HS-5 (cell line): ENCODE measurements at places on chromosomes 3 and 15.

GRCh38 chr15:85407421-85408269, 27.2 kb downstream of the AKAP13 start:
- peak; percentile 56 for DNase-seq

DNA sequence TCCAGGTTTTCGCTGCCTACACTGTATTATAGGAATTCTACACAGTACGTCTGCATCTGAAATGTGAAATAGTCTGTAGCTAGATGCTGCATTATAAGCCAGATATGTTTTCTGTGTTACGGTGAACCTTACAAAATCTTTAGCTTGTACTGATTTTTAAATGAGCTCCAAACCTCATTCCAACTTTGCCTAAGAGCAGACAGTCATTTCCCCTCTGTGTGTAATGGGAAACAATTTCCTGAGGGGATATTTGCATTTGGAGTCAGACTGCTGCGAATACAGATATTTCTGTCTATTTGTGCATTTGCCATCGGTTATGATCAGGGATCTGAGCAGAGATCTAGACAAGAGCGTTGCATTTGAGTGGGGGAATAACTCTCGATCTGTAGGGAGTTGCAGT, 37.5 kb downstream of the ARNT2 start:
- DNase-seq: no peak

DNA sequence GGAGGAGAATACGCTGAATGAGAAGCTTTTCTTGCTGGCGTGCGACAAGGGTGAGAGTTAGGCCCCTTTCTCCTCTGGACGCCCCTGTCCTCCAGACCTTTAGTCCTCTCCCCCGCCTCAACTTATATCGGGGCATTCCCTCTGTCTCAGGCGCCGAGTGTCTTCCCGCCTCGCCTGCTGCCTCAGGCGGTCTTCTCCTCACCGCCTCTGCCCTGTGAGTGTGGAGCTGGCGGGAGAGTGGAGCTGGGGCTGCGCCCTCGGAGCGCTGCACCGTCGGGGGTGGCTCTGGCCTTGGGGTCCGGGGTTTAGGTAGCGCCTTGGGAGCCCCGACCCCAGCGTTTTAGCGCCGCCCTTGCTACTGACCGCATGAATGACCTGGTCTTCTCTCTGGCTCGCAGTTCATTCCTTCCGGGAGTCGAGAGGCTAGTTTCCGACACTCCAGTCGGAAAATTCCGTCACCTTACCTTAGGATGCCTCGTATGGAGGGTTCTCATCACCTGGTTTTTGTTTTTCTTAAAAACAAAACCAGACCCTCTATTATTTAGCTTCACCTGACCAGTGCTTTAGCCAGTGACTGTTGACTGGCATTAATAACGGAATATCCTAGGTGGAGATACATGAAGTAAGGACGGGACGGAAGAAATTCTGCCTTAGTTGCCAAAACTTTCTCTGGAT, 985 bp downstream of the TRPC1 start:
- DNase-seq: peak; percentile 30

DNA sequence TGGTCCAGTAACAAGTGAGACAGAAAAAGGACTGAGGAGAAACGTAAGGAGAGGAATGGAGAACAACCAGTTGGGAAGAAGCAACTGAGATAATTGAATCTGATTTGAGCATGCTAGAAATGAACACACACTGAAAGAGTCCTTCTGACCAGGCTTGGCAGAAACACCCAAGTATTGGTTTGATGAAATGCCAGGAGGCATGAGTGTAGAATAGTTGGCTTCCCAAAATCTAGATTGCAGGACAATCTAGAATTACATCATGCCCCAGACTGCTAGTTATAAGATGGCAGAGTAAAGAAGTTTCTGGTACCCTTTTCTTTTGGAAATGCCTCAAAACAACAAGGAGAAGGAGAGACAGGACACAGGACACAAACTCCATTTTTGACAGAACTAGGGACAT, 189.7 kb upstream of the STT3B start:
- DNase-seq: no peak

DNA sequence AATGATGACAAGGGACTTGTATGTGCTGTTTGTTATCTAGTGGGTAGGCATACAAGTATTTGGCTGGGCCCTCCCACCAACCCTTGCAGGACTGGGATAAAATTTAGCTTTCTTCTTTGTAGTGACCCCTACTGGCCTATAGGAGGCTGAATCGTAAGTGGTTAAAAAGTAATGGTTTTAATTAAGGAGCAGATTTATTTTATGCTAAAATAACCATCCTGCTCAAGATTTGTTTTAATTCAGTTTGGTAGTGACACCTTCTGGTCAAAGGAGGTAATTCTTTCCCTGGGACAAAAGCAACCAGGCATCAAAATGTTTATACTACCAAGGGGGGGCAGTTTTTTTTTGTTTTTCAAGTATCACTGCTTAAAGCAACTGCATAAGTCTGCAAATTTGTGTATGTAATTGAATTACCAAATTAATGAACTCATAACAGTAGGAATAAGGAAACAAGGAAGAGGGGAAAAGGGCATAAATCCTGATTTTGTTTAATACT, 70.7 kb downstream of the TOP2B start:
- peak; percentile 65 for DNase-seq

- DNase-seq: no peak
These were observed 133.3 kb upstream of the MEF2A start for GRCh38 chr15:99432271-99433025.

GRCh38 chr3:169610888-169611291, 52.6 kb downstream of the MECOM start:
- no peak for DNase-seq

DNA sequence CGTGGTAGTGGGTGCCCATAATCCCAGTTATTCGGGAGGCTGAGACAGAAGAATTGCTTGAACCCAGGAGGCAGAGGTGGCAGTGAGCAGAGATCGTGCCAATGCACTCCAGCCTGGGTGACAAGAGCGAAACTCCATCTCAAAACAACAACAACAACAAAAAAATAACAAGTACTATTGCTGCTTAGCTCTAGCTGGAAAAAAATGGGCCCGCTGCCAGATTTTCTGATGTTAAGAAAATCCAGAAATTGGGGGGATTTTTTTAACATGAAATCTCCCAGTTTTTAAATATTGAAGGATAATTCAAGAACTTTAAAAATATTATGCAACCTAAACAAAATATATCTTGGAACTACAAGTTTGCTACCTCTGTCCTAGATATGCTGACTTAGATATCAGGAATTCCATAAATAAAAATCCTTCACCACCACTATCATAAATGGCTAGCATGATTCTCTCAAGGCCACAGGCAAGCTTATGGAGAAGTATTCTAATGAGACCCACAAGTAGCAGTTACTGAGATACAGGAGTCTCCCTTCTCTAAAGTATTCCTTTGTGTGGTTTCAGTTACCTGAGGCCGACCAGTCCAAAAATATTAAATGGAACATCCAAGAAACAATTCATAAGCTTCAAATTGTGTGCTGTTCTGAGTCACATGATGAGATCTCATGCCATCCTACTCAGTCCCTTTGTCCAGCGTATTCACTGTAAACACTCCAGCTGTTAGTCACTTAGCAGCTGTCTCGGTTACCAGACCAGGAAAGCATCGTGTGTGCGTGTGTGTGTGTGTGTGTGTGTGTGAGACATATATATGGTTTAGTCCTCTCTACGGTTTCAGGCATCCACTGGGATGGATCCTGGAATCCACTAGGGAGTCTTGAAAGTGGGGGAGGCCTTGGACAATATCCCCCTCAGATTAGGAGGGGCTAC, 277.2 kb downstream of the TBL1XR1 start:
- DNase-seq: no peak

DNA sequence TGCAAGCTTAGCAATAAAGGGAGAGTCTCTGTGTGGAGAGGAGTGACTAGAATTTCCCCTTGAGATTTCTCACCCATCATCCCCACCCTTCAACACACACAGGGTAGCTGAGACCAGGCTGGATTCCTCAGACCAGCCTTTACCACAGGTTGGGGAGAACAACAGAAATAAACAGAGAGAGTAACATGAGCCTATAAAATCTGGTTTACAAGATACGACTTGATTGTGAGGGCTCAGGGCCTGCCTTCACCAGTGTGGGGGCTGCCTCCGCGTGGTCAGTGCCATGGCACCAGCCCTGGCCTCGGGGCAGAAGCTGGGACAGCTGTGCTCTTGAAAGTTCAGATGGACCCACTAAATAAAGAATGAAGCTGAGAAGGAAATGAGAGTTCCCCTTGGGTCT, 14.6 kb upstream of the MAGEF1 start:
- no peak for DNase-seq

GRCh38 chr3:22981861-22982260, 221.3 kb upstream of the UBE2E2 start:
- no peak for DNase-seq

DNA sequence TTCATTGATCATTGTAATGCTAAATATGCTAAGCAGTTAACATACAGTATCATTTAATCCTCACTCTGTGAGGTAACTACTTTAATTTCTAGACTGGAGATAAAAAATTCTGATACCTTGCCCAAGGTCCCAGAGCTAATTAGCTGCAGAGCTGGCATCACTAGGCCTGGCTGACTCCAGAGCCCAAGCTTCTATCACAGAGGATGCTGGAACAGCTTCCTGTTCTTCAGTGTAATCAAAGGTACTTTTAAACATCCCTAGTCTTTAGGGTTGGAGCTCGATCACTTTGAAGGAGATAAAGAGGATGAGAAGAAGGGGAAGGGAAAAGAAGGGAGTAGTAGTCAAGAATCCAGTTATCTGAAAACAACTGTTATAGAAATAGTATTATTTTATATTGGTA, 37.1 kb upstream of the BOC start:
- DNase-seq: no peak

- DNase-seq: peak; percentile 48
These were observed 486.8 kb upstream of the ALCAM start for GRCh38 chr3:104879919-104880318.

DNA sequence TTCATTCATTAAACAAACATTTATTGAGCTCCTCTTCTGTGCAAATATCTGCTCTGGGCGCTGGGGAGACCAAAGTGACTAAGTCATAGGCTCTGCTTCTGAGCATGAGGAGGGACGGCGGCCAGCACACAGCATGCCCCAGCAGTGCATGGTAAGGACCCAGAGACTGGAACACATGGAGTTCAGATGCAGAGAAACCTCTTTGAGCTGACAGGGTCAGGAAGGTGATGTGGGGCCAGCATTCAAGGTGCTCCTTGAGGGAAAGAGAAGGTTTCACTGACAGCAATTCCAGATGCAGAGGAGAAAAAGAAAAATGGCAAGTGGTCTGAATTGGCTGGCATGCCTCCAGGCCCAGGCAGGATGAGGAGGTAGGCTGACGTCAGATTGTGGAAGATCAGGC, 234.5 kb downstream of the UACA start:
- DNase-seq: no peak

GRCh38 chr15:77528968-77529319, 103.8 kb downstream of the LINGO1 start:
- no peak for DNase-seq

- DNase-seq: no peak
These were observed 56.2 kb downstream of the ATG7 start for GRCh38 chr3:11328196-11328945.

- peak; percentile 29 for DNase-seq
These were observed 135.1 kb upstream of the RASGRP1 start for GRCh38 chr15:38699633-38700230.

- DNase-seq: no peak
These were observed 89.7 kb downstream of the ULK4 start for GRCh38 chr3:41872157-41872556.

GRCh38 chr3:30273304-30274072, 332.9 kb upstream of the TGFBR2 start:
- no peak for DNase-seq

DNA sequence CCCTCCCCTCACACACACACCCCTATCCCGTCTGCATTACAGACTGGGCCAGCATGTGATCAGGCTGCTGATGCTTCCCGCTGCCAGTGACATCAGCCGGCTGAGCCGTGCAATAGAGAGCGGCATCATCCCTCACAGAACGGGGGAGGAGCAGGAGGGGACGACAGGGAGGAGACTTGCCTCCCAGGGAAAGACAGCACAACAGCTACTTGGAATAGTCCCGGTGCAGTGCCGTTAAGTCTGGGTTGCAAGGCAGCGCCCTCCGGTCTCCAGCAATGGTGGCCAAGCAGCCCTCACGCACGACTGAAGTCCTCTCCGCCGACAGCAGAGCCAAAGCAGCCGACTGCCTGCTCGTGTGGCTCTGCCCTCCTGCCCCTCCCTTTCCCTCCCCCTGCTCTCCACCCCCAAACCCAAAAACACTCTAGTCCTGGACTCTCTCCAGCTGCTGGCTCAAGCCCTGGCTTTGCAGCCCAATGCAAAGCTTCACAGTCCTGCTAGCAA, 31.5 kb upstream of the RPS17 start:
- DNase-seq: peak; percentile 56

GRCh38 chr3:171255236-171255806, 204.9 kb downstream of the TNIK start:
- no peak for DNase-seq

DNA sequence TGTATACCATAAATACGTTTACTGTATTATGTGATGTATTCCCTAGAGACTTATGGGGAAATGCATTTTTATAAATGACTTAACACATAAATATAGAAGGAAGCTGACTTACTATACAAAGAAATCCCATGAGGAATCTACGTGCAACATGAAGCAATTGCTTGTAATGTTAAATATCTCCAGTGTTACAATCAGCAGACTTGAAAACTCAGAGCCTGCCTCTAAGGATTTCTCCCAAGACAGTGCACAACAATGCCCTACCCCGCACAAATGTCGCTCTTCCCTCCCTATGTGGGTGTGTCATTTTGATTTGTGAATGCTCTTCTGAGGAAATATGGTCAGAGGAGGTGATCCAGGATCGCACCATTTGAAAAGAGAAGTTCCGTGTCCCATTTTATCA, 629.0 kb downstream of the NR2F2 start:
- DNase-seq: no peak

DNA sequence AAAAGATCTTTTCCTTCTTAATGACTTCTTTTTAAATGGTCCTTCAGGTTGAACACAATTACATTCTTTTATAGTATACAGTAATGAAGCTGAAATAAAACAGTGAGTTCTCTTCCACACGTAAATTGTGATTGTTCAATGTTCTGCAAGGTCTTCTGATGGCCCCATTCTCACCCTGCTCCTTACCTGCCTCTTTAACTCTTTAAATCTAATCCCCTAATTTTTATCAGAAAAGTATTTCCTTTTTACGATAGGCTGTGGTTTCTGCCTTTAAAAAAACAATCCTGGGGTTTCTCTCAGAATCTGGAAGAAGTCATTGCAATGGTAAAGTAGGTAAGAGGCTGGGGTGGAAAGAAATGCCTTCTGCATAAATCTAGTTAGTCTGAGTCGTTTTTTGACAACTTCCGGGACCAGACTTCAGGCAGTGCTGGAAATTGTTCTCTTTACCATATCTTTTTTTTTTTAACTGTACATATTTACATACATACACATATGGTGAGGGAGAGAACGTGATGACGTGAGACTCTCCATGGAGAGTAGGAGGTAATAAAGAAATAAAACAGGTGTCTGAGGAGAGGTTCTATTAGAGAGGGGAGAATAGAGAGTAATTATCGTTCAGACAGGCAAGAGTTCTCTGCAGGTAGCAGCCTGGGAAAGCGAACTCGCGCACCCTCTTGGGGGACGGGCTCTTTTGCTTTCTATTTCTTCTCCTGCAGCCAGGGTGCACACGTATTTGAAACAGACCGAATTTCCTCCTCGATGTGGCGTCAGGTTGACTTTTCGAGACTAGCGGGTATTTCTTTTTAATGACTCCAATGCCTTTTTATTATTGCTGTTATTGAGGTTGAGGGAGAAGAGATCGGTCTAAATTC, at the start of gene SIDT1:
SIDT1 (plus strand) TSS at position 730 of the 872 bp plus-strand sequence. CDS start 467 bp downstream, outside the sequence.
- DNase-seq: no peak

GRCh38 chr3:110808630-110809029, 263.0 kb upstream of the NECTIN3 start:
- DNase-seq: no peak
